ENCODE measurements at places on chromosomes 3 and 15. TPM values are rescaled to one million over a fixed set of nuclear protein-coding genes. Genes with fewer than 3 reads are reported as not detected.

DNA sequence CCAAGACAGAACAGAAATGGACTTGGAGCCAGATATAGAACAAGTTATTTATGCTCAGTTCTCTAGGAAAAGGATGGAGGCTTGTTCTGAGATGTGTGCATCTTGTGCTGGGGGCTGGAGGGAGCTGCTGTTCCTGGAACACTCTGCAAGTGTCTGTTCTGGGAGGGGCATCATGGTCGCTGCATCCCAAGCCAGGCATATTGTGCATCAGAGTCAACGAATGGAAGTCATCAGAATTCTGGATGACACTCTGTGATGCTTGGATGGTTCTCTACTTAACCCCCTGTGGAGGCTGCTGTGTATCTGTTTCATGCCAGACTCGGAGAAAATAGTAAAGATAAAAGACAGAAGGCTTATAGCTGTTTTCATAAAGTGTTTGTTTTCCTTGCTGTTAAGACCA is 34.7 kb downstream of the RPL22L1 start:
- DNase-seq = no peak

GRCh38 chr15:41917767-41918430 is 24.0 kb upstream of the SPTBN5 start:
- DNase-seq = peak; percentile 80

DNA sequence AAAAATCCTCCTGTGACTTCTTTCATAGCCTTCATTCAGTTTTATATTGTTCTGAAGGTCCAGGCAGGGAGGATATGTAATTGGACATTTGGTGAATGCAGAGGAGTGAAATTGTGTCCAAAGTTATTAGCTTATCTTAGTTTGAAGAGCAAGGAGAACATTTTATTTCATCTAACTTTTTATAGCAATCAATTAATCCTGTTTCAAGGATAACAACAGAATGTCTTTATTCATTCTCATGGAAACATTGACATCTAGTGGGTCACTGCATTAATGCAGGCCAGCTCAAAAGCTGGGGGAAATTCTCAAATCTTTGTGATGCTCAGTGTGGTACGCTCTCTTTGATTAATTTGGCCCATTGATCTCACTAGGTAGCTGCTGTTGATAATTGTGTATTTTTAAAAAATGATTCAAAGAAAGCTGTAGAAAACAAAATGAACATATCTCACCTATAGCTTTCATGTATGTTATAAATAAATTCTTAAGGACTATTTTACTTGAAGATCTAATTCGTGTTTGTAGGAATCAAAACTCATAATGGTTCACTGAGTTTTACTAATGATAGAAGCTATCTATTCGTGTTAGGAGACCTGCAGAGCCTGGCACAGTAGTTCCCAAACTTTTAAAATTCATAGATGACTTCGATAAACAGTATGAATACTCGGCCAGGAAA is 150.8 kb upstream of the KCNMB2 start:
- peak; percentile 69 for DNase-seq

GRCh38 chr15:34753236-34753894 is 1.4 kb downstream of the GJD2 start:
- peak; percentile 23 for DNase-seq

TARS3 gene
- total RNA-seq = 5.7 TPM

DNA sequence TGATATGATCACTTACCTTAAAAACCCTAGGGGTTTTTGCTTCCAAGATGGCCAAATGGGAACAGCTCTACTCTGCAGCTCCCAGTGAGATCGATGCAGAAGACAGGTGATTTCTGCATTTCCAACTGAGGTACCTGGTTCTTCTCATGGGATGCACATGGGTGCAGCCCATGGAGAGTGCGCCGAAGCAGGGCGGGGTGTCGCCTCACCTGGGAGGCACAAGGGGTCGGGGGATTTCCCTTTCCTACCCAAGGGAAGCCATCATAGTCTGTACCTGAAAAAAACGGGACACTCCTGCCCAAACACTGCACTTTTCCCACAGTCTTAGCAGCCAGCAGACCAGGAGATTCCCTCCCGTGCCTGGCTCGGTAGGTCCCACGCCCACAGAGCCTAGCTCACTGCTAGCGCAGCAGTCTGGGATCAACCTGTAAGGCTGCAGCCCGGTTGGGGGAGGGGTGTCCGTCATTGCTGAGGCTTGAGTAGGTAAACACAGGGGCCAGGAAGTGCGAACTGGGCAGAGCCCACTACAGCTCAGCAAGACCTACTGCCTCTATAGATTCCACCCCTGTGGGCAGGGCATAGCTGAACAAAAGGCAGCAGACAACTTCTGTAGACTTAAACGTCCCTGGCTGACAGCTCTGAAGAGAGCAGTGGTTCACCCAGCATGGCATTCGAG is 78.6 kb downstream of the CTNNB1 start:
- no peak for DNase-seq

Data from HT-29 (cell line).